GM12878 (cell line): ENCODE measurements at places on chromosomes 16 and 17. TPM values are rescaled to one million over a fixed set of nuclear protein-coding genes. Genes with fewer than 3 reads are reported as not detected.

TEKT5 gene
- total RNA-seq, result 0.80 and 2.2 TPM in 2 replicates

SLC16A6 gene
- 7.6 and 8.1 TPM in 2 replicates for total RNA-seq

- DNase-seq, result no peak
- H3K4me3 ChIP-seq, result no peak overlapping the region
- no peaks in the 10 kb centered on the region for H3K4me1 ChIP-seq
- no peaks in the 10 kb centered on the region for H3K27me3 ChIP-seq
- H3K36me3 ChIP-seq, result no peaks in the 10 kb centered on the region
Observed at GRCh38 chr16:83215406-83216001, 588.7 kb downstream of the CDH13 start.

GRCh38 chr16:69724981-69725479, 1.3 kb downstream of the NQO1 start:
- H3K36me3 ChIP-seq, result no peaks in the 10 kb centered on the region
- peak overlapping the region; percentile 4; the same call in 1 of the 2 replicates for H3K27ac ChIP-seq
- H3K27me3 ChIP-seq, result no peaks in the 10 kb centered on the region
- DNase-seq, result no peak

- peaks cover 20% of the 10 kb centered on the region for H3K4me1 ChIP-seq
- DNase-seq, result no peak
- no peaks in the 10 kb centered on the region for H3K27me3 ChIP-seq
- H3K4me3 ChIP-seq, result no peak overlapping the region
- no peak overlapping the region for H3K27ac ChIP-seq
- no peaks in the 10 kb centered on the region for H3K36me3 ChIP-seq
Observed at GRCh38 chr17:38608648-38609047, 2.9 kb upstream of the SRCIN1 start.

TEX14 gene
- 0.37 and 0.46 TPM in 2 replicates for total RNA-seq

GRCh38 chr17:4940555-4941318, 669 bp downstream of the RNF167 start:
- H3K36me3 ChIP-seq, result peaks cover 28% of the 10 kb centered on the region
- H3K27me3 ChIP-seq, result no peaks in the 10 kb centered on the region
- peaks cover 46% of the 10 kb centered on the region for H3K4me1 ChIP-seq
- H3K27ac ChIP-seq, result peak overlapping the region; percentile 97

GRIN2A gene
- total RNA-seq, result 11.2 and 13.3 TPM in 2 replicates

UTP4 gene
- total RNA-seq, result 80.9 and 82.2 TPM in 2 replicates

SLFN14 gene
- not detected in 2 replicates for total RNA-seq

KRT13 gene
- not detected in 2 replicates for total RNA-seq

- peak within 1 kb of the TSS; percentile 89 for H3K4me3 ChIP-seq
- H3K27me3 ChIP-seq, result no peaks in the 10 kb centered on the region
- H3K27ac ChIP-seq, result peak within 1 kb of the TSS; percentile 100
Observed at GRCh38 chr17:45221081-45222013, at the start of gene FMNL1. FMNL1 (plus strand) TSS chr17:45221885; CDS start chr17:45222125, 240 bp downstream.

NTN3 gene
- total RNA-seq, result not detected in 2 replicates

LRRC37A gene
- 1.8 and 2.5 TPM in 2 replicates for total RNA-seq

DNA sequence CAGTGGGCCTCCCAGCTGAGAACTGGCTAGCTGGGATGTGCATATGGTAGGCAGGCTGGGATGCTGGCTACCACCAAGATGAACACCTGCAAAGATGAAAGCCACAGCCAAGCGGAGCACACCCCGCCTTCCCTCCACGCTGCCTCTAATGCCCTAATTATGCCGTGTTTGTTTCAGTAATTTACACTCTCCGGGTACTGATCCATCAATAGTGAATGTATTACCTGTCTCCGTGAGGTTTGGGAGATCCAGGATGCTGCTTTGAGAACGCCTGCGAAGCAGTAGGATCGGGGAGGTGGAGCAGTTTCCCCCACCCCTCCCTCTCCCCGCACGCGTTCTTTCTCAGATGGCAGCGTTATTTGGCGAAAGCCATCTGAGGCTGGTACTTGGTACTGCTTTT, 28.9 kb upstream of the GSE1 start:
- no peaks in the 10 kb centered on the region for H3K27me3 ChIP-seq
- no peak for DNase-seq
- peaks cover 8% of the 10 kb centered on the region for H3K36me3 ChIP-seq

- no peak overlapping the region for H3K27ac ChIP-seq
- H3K4me3 ChIP-seq, result no peak overlapping the region
- no peaks in the 10 kb centered on the region for H3K4me1 ChIP-seq
- H3K27me3 ChIP-seq, result no peaks in the 10 kb centered on the region
- DNase-seq, result no peak
- no peaks in the 10 kb centered on the region for H3K36me3 ChIP-seq
Observed at GRCh38 chr17:34601416-34601815, 22.0 kb downstream of the TMEM132E start.

GALR2 gene
- 0.24 TPM in 1 of 2 replicates, not detected in the other for total RNA-seq

- no peaks in the 10 kb centered on the region; the same call in none of the 2 replicates for H3K4me1 ChIP-seq
- H3K27ac ChIP-seq, result no peak overlapping the region
- DNase-seq, result no peak
- H3K4me3 ChIP-seq, result no peak overlapping the region
- H3K27me3 ChIP-seq, result no peaks in the 10 kb centered on the region
Observed at GRCh38 chr17:21131137-21131536, 4.4 kb downstream of the DHRS7B start.

NPW gene
- 0.85 and 1.3 TPM in 2 replicates for total RNA-seq

- no peak for DNase-seq
- H3K4me3 ChIP-seq, result no peak overlapping the region
- no peaks in the 10 kb centered on the region for H3K36me3 ChIP-seq
Observed at GRCh38 chr16:55532227-55532626, 23.4 kb downstream of the LPCAT2 start.

DNA sequence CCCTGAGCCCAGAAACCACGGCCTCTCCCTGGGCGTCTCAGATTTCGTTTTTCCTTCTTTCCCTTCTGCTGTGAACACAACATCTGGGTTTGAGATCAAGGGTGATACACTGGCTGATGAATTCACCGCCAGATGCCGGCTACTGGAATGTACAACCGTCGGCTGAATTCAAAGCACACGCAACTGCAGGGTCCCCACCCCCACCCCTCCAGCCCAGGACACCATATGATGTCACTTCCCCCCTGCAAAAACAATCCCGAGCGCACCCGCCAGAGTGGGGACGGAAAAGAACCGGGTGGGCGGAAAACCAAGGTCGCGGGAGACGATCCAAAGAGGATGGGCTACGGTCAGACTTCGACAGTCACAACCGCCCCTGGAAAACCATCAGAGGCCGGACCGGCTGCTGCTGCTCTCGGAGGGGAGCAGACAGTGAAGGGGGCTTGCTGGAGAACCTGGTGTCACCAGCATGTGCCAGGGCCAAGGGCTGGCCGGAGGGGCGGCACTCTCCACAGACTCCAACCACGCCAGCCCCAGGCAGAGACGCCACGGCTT, 23.3 kb downstream of the CEP295NL start:
- H3K36me3 ChIP-seq, result no peaks in the 10 kb centered on the region
- peaks cover 10% of the 10 kb centered on the region for H3K4me1 ChIP-seq
- H3K27me3 ChIP-seq, result no peaks in the 10 kb centered on the region
- no peak overlapping the region for H3K4me3 ChIP-seq
- no peak overlapping the region for H3K27ac ChIP-seq
